Right renal cortex interstitium (tissue), 3 donors: ENCODE measurements at places on chromosomes 11 and 22.

DNA sequence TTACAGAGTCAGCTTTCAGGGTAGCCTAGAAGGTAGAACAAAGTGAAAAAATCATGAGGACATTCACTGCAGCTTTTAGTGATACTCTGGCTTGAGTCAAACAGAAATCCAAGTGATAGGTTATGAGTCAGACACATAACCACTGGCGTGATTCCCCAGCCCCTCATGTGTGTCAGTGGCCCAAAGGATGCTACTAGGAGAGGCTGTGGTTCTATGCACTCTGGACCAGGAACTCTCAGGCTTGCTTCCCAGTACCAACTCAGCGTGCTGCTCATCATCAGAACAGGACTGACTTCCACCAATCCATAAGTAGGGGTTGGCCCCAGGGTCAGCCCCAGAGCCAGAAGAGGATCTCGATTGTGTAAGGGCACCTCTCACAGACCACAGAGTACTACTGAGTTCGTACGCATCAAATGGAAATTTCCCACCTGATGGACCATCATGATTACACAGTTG lies 116.8 kb downstream of the MED15 start:
- no peak for DNase-seq

DNA sequence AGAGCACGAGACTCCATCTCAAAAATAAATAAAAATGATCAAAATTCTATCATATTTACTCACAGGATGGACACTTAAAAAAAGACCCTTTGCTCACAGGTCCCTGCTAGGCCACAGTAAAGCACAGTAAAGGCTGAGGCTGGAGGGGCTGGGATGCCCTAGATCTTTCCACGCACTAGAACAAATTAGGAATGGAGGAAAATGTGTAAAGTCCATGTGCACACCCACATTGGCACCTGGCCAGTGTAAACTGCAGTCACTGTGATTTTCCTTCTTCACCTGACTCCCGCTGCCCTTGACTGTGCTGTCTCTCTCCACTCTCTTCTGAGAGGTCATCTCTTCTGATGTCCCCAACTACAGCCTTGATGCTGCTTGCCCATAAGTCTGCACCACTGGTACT lies 195.5 kb downstream of the EFCAB6 start:
- no peak for DNase-seq

GRCh38 chr11:64568041-64568571 lies 22.9 kb upstream of the SLC22A12 start:
- DNase-seq, result no peak

DNA sequence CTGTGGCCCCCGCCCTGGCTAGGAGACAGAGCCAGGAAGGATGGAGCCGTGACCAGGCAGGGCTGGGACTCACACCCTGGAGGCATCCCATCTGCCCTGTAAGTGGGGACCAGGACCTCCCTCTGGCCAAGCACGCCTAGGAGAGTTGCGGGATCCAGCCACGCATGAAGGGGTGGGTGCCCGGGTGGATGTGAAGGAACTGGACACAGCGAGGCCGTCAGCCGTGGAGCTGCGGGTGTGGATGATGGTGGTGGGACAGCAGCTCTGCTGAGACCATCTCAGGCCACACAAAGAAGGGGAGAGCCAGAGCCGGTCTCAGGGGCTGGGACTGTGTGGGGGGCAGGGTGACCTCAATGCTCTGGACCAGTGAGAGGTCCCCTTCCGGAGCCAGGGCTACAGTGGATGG lies 746.4 kb downstream of the BRD1 start:
- DNase-seq, result no peak

DNA sequence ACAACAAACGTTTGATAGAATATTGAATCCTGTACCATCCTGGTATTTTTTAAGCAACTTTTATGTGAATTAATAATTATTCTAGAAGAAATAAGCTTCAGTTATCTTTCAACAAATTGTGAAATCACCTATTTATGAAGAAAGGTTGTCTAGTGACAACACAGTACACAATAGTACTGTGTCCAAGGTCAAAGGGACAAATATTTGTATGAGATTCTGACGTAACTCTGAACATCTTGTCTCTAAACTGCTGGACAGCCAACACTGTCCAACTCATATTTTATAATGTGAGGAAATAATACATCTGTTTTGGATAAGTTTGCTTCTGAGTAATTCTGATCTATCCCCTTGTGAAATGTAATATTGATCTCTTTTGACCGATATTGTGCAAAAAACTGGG lies 18.9 kb downstream of the CASP5 start:
- DNase-seq, result no peak

DNA sequence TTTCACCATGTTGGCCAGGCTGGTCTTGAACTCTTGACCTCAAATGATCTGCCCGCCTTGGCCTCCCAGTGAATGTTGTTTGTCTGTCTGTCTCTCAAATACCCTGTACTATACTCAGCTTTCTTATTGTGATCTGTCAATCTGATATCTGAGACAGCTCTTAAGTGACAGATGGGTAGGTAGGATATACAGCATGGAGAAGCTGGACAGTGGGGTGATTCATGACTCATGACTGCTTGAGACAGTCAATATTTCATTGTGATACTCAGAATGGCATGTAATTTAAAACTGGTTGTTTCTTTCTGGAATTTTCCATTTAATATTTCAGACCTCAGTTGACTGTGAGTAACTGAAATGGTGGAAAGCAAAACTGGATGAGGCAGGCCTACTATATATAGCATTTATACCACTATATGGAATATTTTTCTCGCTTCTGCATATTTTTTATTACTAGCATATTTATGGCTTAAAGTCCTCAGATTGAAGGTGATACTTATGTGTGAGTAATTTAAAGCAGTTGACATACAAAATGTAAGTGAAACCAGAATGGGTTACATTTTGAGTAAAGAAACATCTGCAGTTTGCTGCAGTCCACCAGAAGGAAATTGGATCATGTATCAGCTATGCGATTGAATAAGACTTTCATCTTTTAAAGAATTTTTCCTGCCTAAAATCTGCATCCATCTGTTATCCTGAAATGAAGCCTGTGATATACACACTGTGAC lies 22.3 kb downstream of the ARHGAP42 start:
- DNase-seq, result no peak
